Stimulated activated CD8-positive, alpha-beta memory T cell treated with anti-CD3 and anti-CD28 coated beads, Interleukin-4, amount 100 ng/mL, for 1 hour (primary cell): ENCODE measurements at places on chromosomes 4 and X.

DNA sequence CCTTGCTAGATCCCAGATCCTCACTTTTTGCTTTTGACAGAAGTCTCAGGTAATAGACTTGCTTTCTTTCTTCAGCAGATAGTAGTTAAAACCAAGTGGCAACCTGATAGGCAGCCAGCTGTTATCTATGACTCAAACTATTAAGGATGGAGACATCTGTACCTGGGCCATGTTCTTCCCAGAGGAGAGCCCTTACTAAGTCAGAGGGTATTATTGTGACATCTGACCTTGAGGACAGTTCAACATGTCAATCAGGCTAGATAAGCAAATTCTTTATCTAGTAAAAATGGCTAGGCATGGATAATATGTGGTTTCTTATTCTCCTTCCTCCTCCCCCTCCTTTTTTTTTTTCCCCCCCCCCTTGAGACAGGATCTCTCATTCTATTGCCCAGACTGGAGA lies 39.2 kb downstream of the TRIM2 start:
- DNase-seq: no peak

GRCh38 chrX:74251006-74251930 lies 52.7 kb upstream of the ZCCHC13 start:
- no peak for DNase-seq

DNA sequence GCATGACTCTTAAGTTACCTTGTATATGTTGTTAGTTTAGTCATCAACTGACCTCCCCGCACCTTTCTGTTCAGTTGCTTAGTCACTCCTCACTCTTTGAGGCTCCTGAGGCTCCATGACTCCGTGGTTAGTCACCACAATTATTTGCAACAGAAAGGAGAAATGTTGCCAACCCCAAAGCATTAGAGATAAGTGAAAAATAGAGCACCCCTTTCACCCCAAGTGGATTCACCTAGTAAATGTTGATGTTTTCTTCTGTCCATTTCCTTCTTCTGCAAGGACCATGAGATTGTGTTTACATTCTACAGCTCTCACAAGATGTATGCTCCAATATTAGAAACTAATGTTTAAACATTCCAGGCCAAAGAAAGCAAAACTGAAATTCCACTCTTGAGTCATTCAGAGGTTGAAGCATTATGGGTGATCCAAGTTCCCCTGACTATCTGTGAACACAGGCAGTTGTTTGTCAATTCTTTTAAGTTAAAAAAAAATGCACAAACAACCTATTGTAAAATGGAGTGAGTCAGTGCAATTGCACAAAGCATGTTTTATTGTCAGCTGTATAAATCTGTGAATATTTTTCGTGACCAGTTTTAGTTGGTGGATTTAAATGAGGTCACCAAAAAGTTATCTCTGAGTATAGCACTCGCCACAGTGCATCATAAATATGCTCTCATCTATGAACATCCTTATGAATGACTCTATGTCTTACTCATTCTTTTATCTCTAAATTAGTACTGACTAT lies 552.4 kb upstream of the MAGEB2 start:
- no peak for DNase-seq

DNA sequence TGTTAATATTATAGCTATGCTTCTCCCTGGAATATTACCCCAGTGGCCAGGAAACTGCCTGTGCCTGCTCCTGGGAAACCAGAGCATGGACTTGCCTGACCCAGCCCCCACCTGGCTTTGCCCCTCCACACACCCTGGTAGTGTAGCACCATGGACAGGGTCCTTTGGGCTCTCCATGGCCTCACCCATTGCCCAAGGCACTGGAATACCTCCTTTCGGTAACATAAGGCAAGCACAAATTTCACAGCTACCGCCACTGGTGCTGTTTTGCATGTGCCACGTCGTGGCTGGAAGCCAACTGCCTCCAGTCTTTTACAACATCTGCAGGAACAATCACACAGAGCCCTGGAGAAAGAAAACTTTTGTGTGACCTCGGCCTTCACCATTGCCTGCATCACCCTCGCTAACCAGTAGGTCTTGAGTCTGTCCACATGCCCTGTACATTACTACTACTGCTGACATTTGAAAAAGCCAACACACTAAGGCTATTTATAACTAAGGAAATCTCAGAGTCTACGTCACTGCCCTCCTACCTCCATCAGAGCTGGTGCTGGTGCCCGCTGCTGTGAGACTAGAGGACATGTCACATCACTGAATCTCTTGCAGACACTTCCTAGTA lies 47.7 kb downstream of the HPGD start:
- DNase-seq: no peak

DNA sequence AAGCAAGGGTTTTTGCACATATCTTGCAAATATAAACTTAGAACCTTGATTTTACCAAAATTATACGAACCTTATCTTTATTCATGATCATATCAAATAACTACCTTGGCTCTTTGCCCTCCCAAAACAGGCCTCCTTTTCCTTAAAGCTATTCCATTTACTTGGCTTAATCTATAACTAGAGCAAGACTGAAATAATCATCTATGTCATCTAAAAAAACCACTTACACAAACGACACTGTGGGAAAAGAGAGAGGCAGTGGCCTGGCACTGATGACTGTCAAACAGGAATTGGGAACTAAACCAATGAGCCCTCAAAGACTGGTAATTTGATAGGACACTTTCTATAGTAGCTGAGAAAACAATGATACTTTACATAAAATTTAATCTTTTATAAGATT lies 11.7 kb upstream of the PTPN13 start:
- no peak for DNase-seq

DNA sequence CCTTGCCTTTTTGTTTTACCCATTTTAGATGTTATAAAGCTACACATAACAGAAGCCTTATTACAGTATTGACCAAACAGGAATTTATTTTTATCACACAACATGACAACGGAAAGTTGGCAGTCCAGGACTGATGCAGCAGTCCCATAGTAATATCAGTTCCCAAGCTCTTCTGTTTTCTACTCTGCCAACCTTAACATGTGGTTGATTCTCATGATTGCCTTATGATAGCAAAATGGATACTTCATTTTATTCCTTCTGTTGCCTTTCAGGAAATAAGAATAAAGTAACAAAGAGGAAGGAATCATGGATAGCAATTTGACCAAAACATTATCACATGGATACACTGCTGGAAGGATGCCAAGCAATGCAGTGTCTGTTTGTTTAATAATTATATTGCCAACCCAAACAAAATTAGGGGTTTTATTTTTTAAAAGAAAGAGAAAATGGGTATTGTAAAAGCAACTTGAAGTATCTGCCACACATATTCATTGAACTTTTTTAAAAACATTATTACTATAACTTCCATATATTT lies 275.7 kb downstream of the STPG2 start:
- no peak for DNase-seq

DNA sequence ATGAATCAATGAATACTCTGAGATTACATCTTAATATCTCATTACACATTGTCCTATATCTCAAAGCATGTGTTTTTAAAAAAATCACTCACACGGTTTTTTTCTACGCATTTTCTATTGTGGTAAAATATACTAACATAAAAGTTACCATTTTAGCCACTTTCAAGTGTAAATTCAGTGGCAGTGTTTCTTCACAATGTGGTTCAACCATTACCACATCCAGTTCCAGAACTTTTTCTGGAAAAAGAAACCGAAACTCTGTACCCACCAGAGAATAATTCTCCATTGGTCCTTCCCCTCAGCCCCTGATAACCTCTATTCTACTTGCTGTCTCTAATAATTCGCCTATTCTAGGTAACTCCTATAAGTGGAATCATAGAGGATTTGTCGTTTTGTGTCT lies 35.3 kb upstream of the ACSL1 start:
- DNase-seq: no peak

DNA sequence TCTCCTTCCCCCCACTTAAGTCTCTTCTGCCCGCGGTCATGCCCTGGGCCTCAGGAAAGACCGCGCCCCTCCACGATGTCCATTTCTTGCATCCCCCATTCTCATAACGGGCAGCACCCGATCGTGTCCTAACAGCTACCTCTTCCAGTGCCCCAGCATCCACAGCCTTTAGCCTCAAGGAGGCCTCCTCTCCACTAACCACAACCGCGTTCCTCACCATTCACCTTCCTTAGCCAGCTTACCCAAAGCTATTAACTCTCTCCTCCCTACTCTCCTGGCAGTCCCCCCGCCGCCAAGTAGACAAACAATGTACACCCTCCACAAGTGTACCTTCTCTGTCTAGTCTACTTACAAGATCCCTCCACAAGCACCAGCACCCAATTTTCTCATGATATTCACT lies 58.6 kb upstream of the PAGE5 start:
- no peak for DNase-seq

DNA sequence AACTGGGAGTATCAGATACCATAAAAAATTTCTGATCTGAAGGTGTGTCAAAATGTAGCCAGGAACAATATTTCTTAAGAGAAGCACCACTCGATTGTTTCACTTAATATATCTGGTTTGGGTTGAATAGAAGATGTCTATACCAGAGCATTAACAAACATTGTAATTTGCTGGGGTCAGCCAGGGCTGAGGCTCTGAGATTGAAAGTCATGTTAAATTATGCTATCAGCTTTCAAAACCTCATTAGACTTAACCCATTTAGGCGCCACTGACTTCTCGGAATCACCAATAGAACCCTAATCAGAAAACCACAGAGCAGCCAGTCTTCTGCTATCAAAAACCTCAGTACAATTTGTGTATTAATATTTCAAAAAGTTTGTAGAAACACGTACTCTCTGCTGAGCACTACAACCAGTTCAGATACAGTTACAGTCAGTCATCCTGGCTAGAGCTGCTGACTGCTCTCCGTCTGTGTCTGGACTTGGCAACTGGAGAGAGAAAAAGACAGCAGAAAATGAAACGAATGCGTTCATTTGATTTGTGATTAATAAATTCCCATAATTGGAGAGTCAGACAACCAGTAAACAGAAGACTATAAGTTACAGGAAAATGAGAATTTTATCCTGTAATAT lies 848.6 kb upstream of the PABPC4L start:
- DNase-seq: no peak

- no peak for DNase-seq
Measured at GRCh38 chrX:18755651-18756050, 48.2 kb downstream of the PPEF1 start.

DNA sequence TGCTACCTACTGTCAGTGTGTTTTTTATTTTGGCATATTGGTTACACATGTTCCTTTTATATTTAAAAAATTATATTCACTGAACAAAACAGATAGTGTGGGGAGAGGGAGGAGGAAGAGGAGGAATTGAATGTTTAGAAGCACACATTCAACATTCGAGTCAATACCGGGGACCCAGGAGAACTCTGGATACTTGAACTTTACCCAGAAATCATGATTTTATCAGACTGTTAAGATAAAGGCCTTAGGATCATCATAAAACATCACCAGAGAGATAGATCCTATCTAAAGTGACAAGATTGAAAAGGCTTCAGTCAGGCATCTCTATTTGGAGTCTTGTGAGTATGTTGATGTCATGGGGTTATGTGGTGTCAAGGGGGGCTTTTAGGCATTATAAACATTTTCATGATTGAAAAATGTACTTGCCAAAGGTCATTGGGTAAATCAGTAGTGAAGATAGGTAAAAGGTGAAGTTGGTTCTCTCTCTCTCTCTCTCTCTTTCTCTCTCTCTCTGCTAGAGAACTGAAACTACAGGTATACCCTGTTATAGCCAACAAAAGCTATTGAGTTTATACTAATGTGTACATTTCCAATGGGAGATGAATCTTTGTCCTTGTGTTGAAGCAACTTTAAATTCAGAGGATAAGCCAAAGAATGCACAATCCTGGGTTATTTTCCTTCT lies 16.9 kb upstream of the RGN start:
- DNase-seq: no peak

DNA sequence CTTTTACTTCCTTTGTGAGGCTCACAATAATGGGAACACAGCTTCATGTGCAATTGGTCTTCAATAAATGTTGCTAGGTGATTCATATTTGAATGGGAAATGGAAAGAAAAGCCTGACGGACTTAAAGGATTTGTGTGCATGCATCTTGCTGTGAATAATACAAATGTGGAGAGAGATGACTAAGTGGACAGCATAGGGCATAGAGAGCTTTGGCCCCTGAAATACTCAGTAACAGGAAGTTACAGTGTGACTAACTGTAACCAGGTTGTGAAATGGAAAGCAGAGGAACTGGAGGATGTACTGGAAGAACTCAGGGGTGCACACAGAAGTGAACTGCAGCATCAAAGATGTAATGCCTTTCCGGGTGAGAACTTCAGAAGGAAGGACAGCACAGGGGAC lies 206.7 kb downstream of the MGST2 start:
- no peak for DNase-seq

DNA sequence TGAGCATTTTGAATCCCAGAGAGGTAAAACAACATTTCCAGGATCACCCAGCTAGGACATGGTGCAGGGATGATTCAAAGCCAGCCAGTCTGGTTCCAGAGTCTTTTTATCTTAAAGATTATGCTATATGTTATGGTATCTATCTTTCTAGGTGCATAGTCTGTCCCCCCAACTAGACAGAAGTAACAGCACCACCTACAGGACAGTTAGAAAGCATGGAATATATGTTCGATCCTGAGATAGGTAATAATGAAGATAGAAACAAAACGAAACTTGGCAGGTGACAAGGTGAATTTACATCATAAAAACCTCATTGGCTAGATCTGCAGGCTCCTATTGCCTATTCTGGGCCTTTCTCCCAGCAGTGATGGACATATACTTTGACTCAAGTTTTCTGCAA lies 723.2 kb downstream of the SMARCA1 start:
- DNase-seq: no peak

DNA sequence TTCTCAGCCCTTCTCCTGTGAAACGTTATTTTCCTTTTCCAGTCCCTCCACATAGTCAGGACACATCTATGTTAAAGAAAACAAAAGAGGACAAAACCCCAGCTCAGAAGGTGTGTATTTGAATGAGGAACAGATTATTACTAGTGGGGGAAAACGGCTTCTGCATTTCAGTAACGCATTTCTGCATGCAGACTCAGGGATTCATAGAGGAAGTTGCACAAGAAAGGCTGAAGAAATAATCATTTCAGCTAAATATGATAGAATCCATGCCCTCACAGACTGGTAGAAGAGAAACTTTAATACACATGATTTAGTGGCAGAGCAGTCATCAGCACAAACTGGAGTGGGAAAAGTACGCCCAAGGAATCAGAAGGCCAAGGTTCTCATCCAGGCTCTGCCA lies 270.8 kb upstream of the FGF13 start:
- no peak for DNase-seq

DNA sequence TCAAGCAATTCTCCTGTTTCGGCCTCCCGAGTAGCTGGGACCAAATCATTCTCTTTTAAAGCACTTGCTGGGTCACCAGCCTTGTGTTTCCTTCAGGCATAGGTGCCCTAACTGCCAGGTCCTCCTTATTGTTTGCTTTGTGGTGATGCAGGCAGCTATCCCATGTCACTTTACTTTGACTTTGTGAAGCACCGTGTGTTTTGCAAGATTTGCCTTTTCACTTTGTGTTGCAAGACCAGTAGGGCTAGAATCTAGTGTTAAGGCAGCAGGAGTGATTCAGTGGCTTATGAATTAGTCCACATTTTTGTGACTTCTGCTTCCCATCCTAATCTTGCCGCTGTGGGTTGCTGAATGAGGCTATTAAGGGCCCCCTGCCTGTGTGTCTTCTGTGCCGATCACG lies 20.2 kb downstream of the SYAP1 start:
- no peak for DNase-seq

GRCh38 chrX:57172544-57172943 lies 35.3 kb upstream of the SPIN2A start:
- no peak for DNase-seq
